CD14-positive monocyte (primary cell): ENCODE measurements at places on chromosomes 6 and 20. TPM values are rescaled to one million over a fixed set of nuclear protein-coding genes. Genes with fewer than 3 reads are reported as not detected.

MTRF1L gene
- 12.8 TPM for polyA plus RNA-seq

- no peak for DNase-seq
Measured at GRCh38 chr6:133551847-133552341, 310.7 kb downstream of the EYA4 start.

DNA sequence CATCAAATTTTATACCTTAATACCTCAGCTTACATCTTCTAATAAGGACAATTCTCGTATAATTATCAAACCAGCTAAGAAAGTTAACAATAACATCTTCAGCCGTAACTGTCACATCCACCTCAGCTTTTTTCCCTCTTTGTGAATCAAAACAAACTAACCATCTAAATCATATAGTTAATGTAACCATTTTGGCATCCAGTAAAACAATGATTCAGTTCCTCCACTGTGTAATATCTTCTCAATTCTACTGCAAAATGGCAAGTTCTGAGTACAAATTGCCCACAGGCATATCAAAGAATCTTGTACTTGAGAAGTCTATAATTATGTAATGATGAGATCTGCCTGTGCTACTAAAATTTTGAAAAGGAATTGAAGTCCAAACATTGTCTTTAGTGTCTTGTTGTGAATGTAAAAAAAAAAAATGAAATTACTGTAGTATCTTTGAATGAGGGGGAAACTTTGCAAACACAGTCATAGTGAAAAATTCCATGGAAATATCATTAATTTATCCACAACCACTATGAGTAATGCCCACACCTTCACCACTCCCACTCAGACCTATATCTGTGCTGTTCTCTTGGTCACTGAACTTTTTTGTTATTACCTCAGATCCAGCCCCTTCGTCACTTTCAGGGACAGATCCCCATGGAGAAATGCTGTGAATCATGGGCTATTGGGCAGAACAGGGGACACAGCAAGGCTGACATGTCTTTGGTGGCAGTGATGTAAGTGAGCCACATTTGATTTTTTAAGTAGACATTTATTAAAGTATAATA, 178.6 kb upstream of the RAB32 start:
- DNase-seq = no peak

DNA sequence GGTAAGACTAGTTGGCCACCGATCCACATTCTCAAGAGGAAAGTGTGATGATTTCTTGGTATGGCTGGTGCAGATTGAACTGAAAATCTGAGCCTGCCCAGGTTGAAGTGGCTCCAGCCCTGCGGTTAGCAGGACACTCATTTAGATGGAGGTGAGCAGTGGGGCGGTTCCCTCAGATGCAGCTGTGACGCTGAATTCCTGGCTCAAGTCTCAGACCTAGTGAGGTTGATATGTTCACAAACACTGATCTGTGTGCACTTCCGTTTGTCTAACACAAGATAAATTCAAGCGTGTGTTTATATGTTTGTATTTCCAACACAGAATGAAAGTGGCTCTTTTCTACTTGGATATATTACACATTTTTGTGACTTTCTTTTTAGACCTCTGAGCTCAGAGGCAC, 83.4 kb upstream of the FRMD1 start:
- DNase-seq = no peak

DNA sequence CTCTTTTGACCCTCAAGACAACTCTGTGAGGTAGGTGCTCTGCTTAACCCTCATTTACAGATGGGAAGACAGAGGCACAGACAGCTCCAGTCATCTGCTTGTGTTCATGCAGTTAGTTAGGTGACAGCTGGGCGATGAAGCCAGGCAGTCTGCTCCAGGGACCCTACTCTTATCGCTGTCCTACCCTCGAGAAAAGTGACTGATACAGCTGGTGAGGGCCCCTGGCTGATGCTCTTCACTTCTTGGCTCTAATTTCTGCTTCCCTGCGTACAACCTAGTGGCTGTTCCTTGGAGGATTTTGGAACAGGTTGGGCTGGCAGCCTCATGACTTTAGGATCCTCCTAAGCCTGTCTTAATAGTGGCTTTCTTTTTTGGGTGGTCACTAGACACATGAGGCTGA, 9.1 kb upstream of the TJAP1 start:
- DNase-seq = no peak

- DNase-seq = no peak
Measured at GRCh38 chr6:104969108-104969507, 12.2 kb downstream of the LIN28B start.
